ENCODE measurements at places on chromosomes 1 and 21.

DNA sequence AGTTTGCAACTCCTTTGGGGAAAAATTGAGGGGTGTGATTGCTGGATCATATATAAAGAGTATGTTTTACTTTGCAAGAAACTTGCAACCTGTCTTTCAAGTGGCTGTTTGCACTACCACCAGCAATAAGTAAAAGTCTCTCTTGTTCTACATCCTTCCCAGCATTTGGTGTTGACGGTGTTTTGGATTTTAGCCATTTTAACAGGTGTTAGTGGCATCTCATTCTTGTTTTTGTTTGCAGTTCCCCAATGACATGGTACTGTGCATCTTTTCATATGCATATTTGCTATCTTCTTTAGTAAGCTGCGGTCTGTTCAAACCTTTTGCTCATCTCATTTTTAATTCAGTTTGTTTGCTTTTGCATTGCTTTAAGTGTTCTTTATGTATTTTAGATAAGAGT is 535.5 kb downstream of the LRRIQ3 start:
- DNase-seq: no peak

DNA sequence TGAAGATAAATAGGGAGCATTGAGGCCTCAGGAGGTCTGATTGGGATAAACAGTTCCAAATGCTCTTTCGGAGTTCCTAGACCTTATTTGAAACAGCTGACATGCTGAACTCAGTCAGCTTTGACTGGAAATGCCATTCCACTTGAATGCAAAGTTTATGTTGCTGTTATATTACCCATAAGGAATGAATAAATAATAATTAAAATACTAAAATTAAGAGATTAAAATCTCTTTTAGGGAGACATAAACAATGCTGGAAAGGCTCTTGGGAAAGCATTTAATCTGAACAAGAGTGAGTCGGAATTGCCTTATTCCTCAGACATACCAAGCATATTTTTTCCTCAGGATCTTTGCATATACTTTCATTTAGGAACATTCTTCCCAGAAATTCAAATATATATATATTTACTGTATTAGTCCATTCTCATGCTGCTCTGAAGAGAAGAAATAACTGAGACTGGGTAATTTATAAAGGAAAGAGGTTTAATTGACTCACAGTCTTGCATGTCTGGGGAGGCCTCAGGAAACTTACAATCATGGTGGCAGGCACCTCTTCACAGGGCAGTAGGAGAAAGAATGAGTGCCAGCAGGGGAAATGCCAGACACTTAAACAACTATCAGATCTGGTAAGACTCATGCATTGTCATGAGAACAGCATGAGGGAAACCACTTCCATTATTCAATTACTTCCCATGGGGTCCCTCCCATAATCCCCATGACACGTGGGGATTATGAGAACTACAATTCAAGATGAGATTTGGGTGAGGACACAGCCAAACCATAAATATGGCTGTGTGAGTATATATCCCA is 318.2 kb upstream of the PLXNA2 start:
- DNase-seq: peak; percentile 6

DNA sequence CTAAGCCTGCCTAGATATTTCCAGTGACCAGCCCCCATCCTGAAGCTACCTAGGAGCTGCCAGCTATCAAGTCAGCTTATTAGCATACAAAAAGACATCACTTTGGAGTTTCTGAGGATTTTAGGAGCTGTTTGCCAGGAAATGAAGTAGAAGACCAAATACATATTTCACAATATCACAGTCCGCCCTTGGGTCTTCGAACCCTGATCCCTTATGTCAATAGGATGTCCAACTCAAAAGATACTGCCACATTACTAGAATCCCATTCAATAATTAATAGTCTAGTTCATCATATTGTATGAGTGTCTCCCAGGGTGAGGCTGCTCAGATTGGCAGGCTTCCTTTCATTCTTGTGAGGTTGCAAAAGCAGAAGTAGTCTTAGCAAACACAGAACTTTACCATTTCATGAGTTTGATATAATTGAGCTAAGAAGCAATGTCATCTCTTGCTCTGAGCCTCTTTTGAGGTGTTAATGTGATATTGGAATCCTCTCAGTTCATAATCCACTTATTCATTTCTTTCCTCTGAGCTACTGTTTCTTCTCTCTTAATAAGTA is 13.6 kb downstream of the IPO9 start:
- peak; percentile 22 for DNase-seq

DNA sequence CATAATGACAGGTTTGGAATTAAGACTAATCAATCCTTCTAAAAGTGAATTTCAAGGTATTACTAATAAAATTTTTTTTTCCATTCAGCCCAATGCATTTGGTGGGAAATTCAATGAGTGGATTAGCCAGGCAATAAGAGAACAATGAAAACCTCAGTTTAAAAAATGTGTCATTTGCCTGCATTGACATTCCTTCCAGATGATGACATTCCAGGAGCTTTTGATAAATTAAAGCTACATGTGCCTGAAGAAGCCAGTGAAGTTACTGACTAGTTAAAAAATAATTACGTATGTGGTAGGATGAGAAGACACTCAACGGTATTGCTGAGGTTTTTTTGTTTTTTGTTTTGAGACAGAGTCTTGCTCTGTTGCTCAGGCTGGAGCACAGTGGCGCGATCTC is 37.9 kb upstream of the RC3H1 start:
- no peak for DNase-seq

- DNase-seq: peak; percentile 36
Observed at GRCh38 chr1:246012341-246012740, 494.7 kb downstream of the SMYD3 start.

- no peak for DNase-seq
Observed at GRCh38 chr1:179848233-179848632, 29.4 kb downstream of the TOR1AIP2 start.

DNA sequence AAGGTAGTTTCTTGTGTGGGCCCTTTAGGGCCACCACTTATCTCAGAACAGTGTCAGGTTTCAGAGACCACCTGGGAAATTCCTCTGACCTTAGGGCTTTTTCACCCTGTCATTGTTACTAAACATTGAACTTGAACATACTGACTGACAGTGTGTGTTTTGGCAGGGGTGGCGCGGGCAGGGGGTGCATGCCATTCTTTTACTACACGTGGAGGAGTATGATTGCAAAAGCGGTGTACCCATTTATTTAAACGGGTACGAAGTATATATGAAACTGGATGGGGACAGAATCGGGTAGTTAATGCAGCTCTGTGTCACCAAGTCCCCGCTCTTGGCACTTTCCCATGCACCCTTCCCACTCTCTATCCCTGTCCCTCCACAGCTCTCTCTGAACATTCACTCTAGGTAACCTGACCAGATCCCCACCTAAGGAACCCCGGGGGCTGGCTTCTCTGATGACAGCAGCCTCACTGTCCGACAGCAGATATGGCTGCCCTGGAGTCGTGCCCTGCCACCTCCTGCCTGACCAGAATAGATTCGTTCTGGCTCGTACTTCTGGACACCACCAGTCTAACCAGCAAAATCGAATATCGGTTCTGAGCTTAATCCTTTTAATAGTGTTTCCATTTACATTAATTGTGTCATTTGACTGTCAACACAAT is 51.3 kb downstream of the NFASC start:
- no peak for DNase-seq

- no peak for DNase-seq
Observed at GRCh38 chr1:179774000-179774399, 30.9 kb downstream of the FAM163A start.

DNA sequence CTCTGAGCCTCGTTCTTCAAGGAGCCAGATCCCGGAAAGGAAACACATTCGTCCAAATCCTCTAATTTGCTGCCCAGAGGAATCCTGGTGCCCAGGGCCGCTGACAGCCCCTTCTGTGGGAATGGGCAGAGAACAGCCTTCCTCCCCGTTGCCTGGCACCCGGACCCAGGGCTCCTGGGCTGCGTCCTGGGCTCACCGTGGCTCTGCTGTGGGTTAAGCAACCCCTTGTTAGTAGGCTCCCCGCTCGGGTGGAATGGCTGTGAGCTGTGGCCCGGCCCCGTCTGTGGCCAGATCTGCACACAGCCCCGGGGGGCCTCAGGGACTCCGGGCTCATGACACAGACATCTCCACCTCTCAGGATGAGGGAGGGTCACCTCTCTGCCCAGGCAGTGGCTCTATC is 122.9 kb upstream of the ARHGEF16 start:
- DNase-seq: no peak

GRCh38 chr21:14120091-14120734 is 90.5 kb downstream of the LIPI start:
- DNase-seq: no peak

DNA sequence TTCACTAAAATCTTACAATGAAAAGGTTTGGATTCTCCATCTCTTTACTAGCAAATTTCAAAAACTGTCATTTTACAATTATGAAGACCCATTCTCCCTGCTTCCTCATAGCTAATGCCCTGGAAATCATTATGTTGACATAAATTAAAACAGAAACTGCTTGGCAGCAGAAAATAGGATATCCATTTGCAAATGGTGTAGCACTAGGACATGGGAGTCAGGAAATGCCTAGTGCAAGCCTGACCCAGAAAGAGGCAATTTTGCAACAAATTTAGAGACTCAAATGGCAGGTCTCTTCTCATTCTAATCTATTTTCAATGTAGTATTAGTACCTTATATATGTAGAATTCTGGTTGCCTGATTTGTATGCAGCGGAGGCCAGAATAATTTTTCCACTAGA is 2.2 kb downstream of the GBP5 start:
- no peak for DNase-seq

- DNase-seq: no peak
Observed at GRCh38 chr1:170214117-170215032, 68.6 kb downstream of the NTMT2 start.

- no peak for DNase-seq
Observed at GRCh38 chr1:59714966-59715365, 99.8 kb upstream of the HOOK1 start.

Data from fibroblast of gingiva (primary cell).